ENCODE measurements at places on chromosomes 16 and 17. TPM values are rescaled to one million over a fixed set of nuclear protein-coding genes. Genes with fewer than 3 reads are reported as not detected.

DNA sequence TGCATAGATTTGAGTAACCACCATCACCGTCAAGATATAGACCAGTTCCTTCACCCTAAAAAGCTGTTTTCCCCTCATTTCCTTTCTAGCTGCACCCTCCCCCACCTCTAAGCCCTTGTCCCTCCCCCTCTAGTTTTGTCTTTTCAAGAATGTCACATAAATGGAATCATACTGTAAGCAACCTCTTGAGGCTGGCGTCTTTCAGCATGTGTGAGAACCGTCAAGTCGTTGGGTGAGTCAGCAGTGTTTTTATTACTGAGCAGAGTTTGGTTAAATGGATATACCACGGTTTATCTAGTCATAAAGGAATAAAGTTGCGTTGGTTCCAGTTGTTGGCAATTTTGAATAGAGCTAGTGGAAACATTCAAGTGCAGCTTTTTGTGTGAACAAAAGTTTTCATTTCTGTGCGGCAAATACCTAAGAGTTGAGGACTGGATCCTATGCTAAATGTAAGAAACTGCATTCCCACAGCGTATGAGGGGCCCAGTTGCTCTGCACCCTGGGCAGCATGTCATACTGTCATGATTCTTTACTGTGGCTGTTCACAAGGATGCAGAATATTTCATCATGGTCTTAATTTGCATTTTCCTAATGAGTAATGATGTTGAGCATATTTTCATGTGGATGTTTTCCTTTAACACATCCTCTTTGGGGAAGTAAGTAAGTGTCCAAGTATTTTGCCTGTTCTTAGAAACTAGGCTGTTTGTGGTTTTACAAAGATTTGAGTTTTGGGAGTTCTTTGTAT is 264.3 kb downstream of the CPPED1 start:
- DNase-seq = no peak

DNA sequence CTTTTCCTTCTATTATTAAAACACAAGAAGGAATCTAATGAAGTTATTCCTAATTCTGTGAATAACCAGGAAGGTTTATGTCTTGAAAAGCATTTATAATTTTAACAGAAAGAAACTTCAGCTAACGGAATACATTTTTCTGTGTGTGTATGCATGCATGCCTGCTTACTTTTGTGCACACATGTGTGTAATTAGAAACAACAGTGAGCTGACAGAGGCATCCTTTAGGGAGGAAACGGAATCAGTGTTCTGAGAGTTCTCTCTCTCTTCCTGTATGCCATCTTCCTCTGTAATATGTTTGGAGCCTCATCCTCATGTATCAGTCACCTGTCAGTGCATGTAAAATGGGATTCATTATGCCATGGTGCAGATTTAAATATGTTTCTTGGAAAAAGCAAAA is 107.0 kb downstream of the MAP2K4 start:
- no peak for DNase-seq

FAM20A gene
- 1.7 TPM for total RNA-seq

- no peak for DNase-seq
Observed at GRCh38 chr17:57109393-57110151, 24.5 kb downstream of the AKAP1 start.

- no peak for DNase-seq
Observed at GRCh38 chr17:16141685-16142084, 73.6 kb downstream of the NCOR1 start.

MLX gene
- 24.9 TPM for total RNA-seq

- no peak for DNase-seq
Observed at GRCh38 chr17:71535321-71535720, 585.5 kb upstream of the SOX9 start.

GRCh38 chr16:78177987-78178386 is 78.5 kb downstream of the WWOX start:
- DNase-seq = peak; percentile 75

DNA sequence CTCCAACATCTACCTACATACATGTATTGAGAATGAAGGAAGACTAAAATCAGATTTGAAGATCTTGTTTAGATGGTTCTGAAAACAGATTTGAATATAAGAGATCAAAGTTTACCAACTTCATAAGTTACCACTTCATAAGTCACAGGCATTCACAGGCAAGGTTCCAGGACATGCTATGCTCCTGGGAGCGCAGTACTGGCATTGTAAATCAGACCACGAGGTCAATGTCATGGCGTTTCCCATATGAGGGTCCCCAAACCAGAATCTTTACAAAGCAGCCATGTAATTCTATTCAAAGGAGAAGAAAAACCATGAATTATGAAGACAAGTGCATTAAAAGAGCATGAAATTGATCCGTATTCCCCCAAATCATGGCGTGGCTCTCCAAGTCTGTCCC is 3.0 kb downstream of the CDH11 start:
- peak; percentile 80 for DNase-seq

Data from esophagus muscularis mucosa (tissue), 4 donors.